ENCODE measurements at places on chromosomes 5 and 9.

DNA sequence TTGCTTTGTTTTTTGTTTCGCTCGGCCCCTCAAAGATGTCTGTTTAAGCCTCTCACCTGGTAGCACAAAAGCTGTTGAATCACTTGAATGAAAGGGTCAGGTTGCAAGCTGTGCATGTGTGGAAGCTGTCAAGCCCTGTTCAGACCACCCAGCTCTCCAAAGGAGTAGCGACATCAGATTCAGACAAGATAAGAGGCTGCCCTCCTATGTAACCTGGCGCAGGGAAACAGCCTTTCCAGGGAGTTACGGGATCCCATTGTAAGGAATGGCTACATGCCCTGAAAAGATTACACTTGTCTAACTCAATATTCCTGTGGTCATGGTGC, 2.9 kb downstream of the FREM1 start:
- DNase-seq: no peak

GRCh38 chr9:93884808-93885207, 70.3 kb downstream of the BARX1 start:
- no peak for DNase-seq

- DNase-seq: no peak
Measured at GRCh38 chr9:90637626-90638025, 5.0 kb downstream of the DIRAS2 start.

DNA sequence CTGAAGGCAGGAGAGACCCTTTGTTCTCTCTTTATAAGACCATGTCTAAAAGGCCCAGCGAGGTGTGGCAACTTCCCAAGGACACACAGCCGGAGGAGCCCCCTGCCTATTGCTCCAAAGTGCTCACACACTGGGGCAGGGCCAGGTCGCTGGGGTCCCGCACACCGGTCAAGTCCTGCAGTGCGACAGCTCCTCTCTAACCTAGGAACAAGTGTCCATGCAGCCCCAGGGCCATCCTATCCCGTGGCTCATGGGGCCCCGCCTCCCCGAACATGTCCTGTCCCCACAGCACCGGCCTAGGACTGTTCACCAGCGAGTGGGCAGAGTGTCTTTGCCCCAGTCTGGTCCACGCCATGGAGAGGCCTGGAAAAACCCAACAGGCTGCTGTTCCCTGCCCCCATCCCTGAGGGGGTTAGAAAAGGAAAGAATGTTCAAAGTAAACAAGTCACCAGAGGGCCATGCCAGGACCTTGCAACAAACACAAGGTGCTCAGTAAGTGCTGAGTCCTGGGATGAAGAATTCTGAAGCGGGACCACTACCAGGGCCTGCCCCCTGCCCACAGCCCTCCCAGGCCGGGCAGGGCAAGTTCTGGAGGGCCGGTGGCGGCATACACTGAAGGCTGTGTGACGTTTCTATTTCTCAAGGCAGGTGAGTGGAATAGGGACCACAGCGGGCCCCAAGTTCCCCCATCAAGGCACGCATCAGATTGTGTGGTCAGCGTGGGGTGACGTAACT, 938 bp downstream of the NINJ1 start:
- DNase-seq: peak; percentile 32

GRCh38 chr9:26800322-26800721, 92.3 kb downstream of the CAAP1 start:
- no peak for DNase-seq

GRCh38 chr9:8783941-8784340, 984.4 kb upstream of the DMAC1 start:
- no peak for DNase-seq

- no peak for DNase-seq
Measured at GRCh38 chr9:75120686-75121085, 32.4 kb downstream of the OSTF1 start.

All from GM04503 (cell line).